MG63 (cell line): ENCODE measurements at places on chromosomes 3 and 15. TPM values are rescaled to one million over a fixed set of nuclear protein-coding genes. Genes with fewer than 3 reads are reported as not detected.
A peak's percentile ranks its signal among the peaks of the same experiment; 100 is the strongest.

DNA sequence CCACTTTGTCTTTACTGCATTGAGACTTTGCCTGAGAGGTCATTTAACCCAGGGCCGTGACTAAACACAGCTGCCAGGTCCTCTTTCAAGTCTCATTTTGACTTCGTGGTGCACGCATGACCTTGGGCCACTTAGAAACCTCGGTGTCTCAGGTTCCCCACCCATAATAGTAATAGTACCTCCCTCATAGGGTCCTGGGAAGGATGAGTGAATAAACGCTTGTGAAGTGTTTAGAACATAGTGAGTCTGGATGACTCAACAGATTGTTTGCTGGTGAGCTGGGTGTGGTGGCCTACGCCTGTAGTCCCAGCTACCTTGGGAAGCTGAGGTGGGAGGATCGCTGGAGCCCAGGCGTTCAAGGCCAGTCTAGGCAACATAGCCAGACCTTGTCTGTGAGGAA lies 56.3 kb downstream of the BDH1 start:
- DNase-seq, result peak; percentile 69

AMOTL2 gene
- total RNA-seq, result 172 and 180 TPM in 2 replicates

ELL3 gene
- total RNA-seq, result 5.6 TPM in 1 of 2 replicates, not detected in the other

PATL2 gene
- not detected in 2 replicates for total RNA-seq
